GM20000 (cell line): ENCODE measurements at places on chromosomes 2 and 18.
A peak's percentile ranks its signal among the peaks of the same experiment; 100 is the strongest.

DNA sequence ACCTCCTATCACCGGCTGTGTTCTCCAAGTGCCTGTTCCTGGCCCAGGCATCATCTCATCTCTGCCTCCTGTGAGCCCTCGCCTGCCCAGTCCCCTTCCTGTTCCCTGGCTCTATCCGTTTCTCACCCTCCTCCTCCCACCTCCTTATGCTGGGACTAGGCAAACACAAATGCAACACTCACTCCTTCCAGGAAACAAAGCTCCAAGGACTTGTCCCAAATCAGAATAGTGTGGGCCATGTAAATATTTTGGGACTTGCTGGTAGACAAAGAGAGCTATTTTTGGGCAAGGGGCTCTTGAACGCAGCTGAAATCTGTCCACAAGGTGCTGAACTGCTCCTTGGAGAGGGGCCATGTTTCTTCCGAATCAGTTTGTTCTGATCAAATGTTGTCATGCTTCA is 25.3 kb downstream of the MBP start:
- DNase-seq: no peak

- no peak for DNase-seq
Observed at GRCh38 chr2:208359632-208359986, 47.0 kb upstream of the PTH2R start.

DNA sequence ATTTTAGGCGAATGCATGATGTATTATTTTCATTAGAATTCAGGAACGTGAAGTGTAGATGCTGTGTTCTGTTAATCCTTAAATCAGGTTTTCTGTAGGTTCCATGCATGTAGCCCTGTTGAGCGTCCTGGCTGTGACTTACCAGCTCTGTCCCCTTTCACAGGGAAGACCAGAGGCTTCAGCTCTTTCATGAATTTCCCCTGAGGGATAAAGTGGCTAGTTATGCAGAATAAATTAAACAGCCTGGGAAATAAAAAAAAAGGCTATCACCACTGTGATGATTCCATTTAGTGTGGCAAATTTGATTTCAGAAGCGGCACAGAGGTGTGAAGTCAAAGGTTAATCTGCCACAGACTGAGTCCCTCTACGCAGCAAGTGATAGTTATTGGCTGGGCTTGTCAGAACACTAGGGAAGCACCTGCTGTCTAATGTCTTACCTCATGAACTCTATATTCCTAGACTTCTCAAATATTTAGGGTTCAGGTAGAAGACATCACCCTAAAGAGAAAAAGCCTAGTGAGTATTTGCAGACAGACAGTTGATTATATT is 61.6 kb upstream of the LINC00305 start:
- no peak for DNase-seq

DNA sequence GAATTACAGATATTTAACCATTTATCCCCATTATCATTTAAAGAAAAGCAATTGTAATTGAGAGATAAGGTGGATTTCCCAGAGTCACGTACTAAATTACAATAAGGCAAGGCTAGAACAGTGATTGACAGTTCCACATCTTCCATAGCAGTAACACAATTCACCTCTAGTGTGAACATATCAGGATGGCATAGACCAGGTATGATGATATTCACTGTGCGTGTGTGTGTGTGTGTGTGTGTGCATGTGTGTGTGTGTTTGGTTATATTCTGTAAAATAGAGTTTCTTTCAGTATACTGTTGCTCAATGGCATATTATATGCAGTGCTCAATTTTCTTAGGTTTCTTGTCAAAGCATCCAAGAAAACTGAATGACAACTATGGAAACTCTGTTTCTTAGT is 1.7 kb downstream of the SCN2A start:
- DNase-seq: no peak

DNA sequence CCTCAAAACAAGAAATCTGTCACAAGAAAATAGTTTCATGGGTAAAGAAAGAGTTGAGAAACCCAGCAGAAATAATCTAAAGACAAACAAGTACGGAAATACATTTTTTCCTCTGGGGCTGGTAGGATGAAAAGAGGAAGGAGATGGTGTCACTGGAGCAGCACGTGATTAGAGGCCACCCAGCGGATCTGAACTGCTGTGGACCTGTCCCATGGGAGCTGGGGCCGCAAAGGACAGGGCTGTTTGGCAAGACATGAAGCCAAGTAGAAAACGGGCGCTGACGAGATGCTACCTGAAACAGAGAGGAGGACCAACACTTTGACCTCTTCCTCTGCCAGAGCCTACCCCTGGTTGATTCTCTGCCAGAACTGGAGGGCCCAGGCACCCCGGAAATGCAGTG is 295.4 kb upstream of the ATP5MC3 start:
- no peak for DNase-seq

DNA sequence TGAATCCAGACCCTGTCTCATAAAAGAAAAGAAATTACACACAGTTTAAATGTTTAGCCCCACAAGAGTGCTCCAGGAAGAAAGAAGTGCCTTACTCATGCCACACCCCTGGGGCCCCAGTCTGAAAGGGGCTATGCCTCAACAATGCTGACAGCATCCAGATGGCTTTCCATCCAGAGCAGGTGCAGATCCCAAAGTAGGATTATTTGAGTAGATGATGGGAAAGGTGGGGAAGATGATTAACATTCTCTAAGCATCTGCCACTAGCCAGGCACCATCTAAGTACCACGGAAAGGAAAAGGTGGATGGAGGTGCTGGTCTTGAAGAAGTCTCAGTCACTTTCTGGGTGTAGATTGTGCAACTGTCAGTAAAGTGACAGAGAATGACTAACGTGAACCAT is 16.3 kb downstream of the DPYSL5 start:
- no peak for DNase-seq

DNA sequence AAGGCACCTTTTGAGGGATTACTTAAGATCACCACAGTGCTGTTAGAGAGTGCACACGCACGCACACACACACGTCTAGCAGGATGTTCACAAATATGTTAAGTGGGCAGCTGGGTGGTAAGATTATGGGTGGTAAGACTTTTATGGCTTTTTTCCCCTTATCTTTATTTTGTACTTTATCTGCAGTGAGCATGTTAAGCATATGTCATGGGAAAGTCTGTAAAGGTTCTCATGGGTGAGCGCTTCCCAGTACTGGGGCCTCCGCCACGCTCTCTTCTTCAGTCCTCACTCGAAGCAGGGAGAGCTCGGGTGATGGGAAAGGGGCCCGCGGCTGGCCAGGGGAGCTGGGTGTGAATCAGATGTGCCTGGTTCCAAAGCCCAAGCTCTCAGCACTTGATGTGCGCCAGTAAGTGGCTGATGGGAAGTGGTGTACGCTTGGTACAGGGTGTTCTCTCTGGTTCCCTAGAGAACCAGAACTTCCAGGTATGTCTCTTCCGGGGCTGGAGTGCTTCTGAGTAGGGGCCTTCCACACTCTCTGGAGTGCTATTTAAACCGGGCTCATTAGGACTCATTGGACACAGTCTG is 83.9 kb upstream of the YWHAQ start:
- DNase-seq: no peak

DNA sequence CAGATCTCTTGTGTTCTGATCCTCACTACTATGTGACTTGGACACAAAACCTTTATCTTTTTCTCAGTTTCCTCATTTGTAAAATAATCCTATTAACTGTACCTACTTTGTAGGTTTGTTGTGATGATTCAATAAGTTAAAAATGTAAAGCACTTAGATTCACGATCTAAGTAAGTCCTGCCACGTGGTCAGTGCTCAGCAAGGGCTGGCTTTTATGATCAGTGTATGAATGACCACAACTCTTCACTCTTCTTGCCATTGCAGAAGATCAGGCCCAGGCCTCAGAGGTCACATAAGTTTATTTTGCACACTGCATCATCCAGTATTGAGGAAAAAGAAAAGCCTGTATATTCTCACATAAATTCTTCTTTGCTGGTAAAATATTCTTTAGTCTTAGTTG is 1192.5 kb upstream of the ACVR2A start:
- no peak for DNase-seq

DNA sequence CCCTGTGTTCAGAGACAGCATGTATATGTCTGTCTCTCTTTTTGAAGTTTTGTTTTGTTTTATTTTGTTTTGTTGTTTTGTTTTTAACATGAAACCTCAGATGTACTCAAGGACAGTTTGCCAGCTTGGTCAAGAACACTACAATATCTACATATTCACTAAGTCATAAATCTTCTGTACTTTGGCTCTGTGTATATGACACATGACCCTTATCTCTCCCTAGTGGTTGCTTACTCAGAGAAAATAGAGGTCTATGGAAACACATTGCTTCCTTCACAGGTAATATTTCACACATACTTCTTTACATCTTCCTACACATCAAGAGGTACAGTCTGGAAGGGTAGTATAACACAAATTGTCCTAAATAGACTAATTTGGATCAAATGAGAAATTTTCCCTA is 312.6 kb upstream of the VRK2 start:
- DNase-seq: no peak

GRCh38 chr18:8348051-8348720 is 261.1 kb upstream of the RAB12 start:
- DNase-seq: no peak

- DNase-seq: peak; percentile 73
Observed at GRCh38 chr2:74835831-74836674, 2.1 kb downstream of the HK2 start.

DNA sequence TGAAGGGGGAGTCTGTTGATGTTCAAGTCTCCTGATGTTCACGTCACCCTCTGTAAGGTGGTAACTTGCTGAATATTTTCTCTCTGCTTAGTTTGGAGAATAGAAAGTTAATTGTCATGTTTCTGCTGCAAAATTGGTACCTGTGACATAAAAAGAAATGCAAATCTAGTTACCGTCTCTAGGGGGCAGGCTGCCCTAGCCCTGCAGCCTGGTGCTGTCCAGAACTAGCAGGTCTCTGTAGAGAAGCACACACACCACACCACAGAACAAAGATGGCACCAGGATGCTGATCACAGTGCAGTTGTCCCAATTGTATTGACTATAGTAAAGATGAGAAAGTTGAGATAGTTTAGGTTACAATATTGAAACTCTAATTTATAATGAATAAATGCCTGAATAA is 47.0 kb downstream of the SLC9A4 start:
- DNase-seq: peak; percentile 46

- DNase-seq: no peak
Observed at GRCh38 chr2:200839513-200839912, 24.9 kb downstream of the CLK1 start.

DNA sequence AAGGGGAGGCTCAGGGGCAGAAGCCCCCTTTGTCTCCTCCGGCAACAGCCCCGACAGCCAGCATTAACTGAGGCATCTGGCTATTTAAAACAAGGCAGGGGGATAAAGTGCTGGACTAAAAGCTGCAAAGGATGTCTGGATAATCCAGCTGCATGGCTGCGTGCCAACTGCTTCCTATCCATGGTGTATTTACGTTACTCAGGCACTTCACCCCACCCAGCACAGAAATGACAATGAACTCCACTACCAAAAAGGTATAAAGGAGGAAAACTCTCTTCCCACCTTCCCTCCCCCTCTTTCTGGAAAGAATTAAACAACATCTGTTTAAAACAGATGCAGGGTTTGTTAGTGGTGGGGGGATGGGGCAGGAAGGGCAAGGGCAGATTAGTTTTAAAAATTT is 82.5 kb downstream of the SPRED2 start:
- DNase-seq: no peak

- peak; percentile 84 for DNase-seq
Observed at GRCh38 chr18:57434536-57435494, at the start of gene ONECUT2. TSS of gene ONECUT2 (plus strand) at chr18:57435374. CDS start at chr18:57435717, 343 bp downstream.

- no peak for DNase-seq
Observed at GRCh38 chr18:3061581-3062312, 48.8 kb upstream of the LPIN2 start.

DNA sequence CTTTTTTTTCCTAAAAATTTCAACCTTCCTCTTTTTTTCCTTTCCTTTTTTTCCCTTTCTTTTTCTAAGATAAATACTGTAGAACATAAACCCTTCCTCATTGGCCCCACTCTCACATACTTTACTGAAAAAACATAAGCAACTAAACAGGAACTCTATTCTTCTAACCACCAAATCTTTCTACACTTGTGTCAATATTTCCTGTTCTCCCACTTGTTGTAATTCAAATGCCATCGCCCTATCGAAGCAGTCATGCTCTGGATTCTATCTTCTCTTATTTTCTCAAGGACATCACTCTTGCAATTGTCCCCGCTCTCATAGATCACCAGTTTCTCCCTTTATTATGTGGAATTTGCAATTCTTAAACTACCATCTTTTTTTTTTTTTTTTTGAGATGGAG is 20.2 kb upstream of the SSB start:
- no peak for DNase-seq

DNA sequence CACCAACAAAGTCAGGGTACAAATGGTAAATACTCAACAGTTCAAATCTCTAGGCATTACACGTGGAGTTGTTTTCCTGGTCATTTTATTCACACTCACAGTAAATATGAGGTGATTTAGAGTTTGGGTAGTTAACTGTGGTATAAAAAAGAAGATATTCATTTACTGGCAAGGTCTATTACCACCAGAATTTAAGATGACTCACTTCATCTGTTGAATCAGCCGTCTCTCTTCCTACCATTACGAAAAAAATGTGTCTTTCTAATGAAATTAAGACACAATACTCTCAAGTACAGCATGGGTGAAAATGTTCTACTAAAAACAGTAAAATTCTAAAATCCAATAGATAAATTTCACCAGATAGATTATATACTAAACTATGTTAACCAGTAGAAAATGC is 21.0 kb upstream of the GPR75 start:
- no peak for DNase-seq

DNA sequence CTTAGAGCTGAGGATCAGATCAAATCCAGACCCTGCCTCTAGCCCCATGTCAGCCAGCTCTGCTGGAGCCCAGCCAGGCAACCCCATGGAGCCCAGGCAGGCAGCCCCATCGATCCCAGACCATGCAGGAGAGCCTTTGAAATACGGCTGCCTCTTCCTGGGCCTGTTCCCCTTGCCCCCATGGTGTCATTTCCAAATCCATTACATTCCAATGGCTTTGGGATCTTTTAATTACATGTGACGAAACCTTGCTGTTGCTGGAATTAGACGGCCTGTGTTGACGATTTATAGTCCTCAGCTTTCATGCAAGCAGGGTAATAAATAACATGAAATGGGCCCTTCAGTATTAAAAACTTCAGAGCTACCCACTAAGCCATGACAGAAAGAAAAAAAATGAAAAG is 75.8 kb upstream of the SLC14A2 start:
- DNase-seq: no peak

DNA sequence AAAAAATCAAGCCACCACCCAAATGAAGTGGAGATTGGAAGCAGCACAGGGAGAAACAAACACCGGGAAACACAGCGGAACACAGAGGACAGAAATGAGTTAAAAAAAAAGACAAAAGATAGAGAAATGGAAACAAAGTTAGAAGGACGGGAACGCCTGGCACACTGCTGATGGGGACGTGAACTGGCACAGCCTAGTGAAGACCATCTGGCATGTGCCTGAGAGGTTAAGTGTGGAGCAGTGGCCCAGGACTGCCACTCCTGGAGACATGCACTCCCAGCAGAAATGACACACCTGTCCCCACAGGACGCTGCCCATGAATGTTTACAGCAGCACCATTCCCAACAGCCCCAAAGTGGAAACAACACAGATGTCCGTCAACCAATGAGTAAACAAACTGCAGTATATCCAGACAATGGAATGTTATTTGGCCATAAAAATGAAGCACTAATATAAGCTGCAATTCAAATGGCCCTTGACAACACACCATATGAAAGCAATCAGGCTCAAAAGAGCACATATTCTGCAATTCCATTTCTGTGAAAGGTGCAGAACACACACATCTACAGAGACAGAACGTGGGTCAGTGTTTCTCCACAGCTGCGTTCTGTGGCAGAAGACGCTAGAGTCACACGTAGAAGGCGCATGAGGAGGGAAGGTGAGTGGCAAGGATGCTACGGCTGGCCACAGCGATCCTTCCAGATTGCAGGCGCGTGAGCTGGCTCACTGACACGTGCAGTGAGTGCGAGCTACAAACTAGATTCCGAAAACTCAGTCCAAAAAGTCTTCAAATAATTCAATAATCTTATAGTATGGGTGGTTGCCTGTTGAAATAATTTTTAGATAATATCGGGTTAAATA is 24.6 kb downstream of the THAP4 start:
- DNase-seq: no peak
